ENCODE measurements at places on chromosomes 3 and 15.

- no peak for DNase-seq
Observed at GRCh38 chr3:37346227-37347005, 172.0 kb upstream of the LRRFIP2 start.

- peak; percentile 50 for DNase-seq
Observed at GRCh38 chr3:142445816-142446254, 2.0 kb downstream of the XRN1 start.

DNA sequence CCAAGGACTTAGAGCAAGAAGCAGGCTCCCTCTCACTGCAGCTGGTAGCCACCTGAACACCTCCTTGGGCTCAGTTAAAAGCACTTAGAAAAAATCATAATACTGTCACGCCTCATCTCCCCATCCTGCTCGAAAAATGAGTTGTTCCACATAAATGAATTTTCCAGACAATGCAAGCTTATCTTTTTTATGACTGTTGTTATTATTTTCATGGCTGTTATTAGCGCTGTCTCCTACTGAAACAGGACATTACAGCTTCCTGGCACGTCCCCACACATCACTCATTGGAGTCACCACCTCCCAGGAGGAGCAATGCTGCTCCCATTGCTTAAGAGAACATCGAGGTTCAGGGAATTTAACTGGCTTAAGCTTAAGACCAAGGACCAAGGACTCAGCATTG lies 26.5 kb downstream of the CCDC33 start:
- no peak for DNase-seq

DNA sequence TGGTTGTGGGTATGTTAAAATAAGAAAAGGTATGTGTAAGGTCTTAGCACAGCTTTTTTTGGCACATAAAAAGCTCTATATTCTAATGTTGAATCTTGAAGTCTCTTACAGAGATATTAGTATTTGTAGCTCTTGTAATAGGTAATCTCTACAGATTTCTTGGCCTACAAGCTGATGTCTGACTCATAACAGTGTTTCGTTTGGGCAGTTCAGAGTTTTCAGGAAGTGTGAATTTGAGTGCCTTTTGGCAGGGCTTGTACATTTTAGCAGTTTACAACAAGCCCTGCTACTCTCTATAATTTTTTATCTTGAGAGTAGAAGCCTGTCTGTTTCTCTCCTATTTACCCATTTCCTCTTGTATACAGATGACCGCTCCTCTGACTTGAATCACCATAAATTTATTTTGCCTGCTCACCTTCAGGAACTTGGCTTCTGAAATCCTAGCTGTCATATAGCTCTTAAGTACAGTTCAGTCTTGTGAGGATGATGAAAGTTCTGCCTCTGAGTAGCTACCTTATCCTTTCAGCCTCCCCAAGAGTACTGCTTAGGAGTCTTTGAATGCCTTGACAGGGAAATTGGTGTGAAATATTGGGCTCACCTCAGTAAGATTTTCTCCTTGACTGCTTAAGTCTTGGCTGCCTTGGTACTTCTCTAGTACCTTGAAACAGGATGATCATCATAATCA lies 419.9 kb upstream of the RARB start:
- DNase-seq: no peak

GRCh38 chr3:45123030-45123429 lies 23.1 kb downstream of the CDCP1 start:
- no peak for DNase-seq

DNA sequence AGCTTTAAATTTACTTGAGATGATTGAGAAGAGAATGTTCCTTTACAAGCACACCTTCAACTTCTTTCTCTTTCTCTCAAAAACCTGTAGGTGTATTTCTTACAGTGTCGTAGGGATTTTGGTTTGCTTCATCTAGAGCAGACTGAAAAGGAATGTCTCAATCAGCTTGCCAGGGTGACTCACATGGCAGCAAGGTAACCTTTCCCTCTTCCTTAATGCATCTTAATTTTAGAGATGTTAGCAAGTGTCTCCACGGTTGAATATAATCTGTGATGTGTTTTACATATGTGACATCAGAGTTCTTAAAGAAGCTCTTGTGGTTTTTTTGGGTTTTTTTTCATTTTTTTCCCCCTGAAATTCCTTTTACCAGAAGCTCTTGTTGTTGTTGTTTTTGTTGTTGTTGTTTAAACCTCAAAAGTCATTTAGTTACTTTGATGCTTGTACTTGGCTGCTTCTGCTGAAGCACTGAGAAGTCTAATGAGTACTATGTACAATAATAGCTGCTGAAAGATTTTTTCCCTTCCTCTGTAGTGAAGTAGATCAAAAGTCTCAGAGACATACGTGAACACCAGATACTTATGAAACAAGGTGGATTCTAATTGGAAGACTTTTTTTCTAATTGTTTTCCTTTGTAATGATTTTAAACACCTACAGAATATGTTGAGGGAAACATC lies 83.1 kb downstream of the RETNLB start:
- DNase-seq: no peak

DNA sequence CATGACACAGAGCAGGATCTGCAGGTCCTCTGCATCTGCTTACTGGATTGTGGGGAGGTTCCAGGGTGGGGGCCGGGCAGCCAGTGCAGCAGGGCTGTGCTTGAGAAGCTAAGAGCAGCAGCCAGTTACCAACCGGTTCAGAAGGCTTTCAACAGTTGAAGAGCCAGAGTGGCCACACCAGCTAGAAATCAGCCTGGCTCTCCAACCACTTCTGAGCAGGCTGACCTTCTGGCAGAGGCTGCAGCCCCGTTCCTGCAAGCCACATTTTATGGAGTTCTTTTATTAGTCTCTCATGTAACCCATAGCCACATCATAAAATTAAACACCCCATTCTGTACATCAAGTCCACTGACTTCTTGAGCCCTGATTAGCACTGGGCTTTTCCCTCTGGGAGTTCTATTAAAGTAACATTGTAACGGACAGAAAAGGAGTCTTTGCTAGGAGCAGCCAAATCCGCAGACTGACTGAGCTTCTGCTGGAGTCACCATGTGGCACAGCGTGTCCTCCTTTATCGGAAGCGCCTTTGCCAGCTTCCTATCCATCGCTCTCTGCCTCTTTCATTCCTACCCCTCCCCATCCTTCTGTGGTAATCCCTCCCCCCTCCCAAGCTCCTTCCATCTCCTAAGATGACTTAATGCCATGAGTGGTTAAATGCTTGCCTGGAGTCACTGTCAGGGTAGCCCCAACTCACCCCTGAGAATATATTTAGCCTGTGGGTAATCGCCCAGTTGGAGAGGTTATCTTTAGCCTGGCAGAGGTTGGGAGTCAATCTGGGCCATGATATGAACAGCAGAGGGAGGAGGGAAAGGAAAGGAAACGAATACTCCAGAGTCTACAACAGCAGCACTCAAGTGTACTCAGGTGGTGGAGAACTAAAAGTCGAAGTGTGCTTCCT lies 138.5 kb upstream of the HES1 start:
- DNase-seq: no peak

All from activated naive CD4-positive, alpha-beta T cell treated with anti-CD3 and anti-CD28 coated beads, Interleukin-2, amount 10 ng/mL, durations not matched to agents 7 days and 5 days (primary cell).